ENCODE measurements at places on chromosomes 6 and 20.

DNA sequence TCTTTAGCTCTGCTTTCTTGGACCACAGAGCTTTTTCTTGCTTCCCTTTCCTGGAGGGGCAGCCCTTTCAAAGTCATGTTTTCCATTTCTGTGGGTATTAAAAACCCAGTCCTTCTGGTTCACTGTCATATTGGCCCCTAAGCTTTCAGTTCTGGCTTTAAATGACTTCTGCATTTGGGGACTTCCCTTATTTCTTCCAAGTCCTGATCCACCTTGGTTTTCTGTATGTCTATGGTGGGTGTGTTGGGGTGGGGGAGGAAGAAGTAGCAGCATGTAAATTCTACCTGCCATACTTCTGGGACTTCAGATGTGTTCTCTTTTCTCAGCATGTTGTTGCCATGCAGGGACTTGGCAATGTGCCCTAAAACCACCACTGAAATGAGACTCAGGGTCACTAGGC lies 77.1 kb upstream of the EMILIN3 start:
- no peak for DNase-seq

DNA sequence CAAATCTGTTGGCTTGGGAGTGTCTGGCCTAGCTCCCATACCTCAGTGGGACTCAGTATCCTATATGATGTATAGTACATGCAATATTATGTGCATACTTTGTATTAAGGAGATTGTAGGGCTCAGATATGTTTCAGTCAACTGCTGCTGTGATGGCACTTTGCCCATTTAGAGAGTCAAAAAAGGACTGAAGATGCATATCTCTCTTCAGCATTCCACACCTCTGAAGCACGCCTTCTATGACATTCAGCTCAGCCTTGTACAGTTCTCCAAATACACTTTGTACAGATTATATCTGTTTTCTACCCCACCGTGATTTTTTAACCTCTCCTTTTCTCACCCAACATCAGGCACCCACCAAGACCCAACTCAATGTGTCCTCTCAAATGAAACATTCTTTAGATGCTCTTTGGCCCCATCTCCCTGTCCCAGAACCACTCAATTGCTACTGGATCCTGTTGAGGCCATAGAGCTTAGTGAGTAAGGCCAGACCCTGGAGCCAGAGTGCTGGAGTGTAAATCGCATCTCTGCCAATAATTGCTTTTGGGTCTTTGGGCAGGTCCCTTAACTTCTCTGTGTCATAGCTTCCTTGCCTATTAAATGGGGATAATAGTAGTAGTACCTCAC lies 15.6 kb downstream of the ENPP1 start:
- DNase-seq: no peak

DNA sequence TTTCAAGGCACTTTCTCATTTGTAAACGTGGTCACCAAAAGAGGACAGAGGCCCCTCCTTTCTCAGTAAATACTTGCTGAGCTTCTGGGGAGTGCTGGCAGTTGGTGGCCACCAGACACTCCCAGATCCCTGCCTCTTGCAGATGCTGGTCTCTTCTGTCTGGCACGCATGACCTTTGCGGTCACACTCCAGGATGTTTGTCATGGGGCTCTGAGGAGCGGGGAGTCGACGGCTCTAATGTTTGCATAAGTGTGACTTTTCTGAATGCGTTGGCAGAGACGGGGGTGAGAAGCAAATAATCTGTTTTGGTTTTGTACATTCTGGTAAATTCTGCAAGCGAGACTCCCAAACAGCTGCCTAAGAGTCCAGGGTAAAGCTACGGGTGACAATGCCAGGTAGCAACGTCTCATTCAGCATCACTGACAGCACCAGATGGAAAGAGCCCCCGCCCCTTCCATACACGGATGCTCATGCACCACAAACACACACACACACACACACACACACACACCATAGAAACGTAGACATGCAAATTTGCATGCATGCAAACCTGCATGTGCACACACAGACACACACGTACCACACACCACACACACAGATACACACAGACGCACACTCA lies 101.1 kb downstream of the YTHDF1 start:
- no peak for DNase-seq

- DNase-seq: no peak
These were observed 1202.6 kb downstream of the EPHA7 start for GRCh38 chr6:92216717-92217116.

DNA sequence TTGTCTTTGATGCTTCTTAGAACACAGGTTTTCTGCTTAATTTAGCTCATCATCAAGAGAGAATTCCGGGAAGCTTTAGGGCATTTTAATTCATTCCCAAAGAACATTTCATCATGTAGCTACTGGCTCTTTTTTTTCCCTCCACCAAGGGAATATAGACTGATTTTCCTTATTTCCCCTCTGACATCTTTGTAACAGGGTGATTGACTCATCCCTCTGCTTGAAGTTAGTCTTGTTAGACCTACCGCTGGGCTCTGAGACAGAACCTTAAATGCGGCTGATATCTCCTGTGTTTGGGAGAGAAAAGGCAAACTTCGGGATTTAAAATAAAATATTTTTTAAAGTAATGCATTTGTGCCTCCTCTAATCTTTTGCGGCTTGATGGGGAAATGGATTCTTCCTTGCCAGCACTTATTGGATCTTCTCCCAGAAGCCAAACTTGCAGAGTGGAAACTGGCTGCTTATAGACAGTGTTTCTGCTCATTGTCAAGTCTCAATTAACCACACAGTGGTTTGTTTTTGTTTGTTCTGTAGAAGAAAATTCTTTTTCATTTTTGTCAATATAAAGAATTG lies 272.7 kb upstream of the PLCB4 start:
- DNase-seq: no peak

DNA sequence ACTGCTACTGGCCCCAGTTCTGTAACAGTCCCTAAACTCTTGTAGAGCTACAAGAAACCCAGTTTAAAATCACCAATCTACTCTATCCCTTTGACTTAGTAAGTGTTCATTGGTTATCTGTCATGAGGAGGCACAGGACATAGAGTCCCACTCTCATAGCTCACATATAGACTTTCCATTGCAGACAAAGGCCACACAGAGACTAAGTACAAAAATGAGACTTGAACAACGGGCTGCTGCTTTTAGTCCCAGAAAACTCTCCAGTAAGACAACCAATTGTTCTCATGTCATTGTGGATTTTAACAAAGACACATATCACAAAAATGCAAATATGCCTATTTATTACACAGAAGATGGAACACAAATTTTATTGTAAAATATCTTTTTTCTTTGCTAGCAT lies 197.4 kb downstream of the PTPRK start:
- no peak for DNase-seq

- no peak for DNase-seq
These were observed 4.1 kb downstream of the TPBG start for GRCh38 chr6:82367704-82368103.

GRCh38 chr6:151757506-151757955 lies 50.0 kb upstream of the ESR1 start:
- DNase-seq: no peak

- no peak for DNase-seq
These were observed 109.1 kb upstream of the MLIP start for GRCh38 chr6:54002116-54002515.

- DNase-seq: no peak
These were observed 86.3 kb downstream of the SOX4 start for GRCh38 chr6:21679761-21680265.

DNA sequence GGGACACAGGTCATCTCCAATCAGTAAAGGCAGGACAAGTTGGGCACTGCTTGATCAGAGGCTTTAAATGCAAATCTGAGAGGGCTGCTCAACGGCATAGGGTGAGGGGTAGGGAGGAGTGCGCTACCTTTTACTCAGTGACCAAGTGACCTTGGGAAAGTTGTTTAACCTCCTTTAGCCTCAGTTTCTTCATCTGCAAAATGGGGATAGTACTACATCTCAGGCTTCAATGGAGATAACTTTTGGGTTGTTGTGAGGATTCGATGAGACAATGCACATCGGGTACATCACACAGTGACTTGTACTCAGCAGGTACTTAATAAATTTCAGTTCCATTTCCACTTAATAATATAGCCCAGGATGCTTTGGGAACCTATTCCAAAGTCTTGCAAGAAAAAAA lies 22.6 kb downstream of the MDGA1 start:
- no peak for DNase-seq

DNA sequence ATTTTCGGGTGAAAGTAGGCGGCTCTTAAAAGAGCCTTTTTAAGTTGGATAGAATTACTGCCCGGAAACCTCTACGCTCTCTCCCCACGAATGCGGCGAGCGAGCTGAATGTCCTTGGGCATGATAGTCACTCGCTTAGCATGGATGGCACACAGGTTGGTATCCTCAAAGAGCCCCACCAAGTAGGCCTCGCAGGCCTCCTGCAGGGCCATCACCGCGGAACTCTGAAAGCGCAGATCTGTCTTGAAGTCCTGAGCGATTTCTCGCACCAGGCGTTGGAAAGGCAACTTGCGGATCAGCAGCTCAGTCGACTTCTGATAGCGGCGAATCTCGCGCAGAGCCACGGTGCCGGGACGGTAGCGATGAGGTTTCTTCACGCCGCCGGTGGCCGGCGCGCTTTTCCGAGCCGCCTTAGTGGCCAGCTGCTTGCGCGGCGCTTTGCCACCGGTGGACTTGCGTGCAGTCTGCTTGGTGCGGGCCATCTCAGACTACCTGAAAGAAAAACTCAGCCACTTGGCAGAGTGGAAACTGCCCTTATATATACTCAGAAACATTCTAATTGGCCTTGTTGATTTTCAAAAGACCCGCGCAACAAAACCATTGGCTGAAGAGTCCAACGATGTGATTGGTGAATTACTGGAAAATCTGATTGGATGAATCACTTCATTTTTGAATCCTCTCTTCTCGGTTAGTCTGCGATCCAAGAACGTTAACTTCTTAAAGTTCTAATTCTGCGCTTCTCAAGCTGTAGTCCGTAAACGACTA lies 93.9 kb upstream of the BTN3A2 start:
- peak; percentile 87 for DNase-seq

GRCh38 chr6:161168281-161168891 lies 105.5 kb downstream of the AGPAT4 start:
- DNase-seq: no peak

GRCh38 chr6:41942067-41942851 lies 651 bp upstream of the CCND3 start:
- DNase-seq: peak; percentile 50

GRCh38 chr20:58992911-58993310 lies 11.9 kb downstream of the NELFCD start:
- DNase-seq: no peak

GRCh38 chr20:906703-907270 lies 9.3 kb downstream of the ANGPT4 start:
- DNase-seq: no peak

DNA sequence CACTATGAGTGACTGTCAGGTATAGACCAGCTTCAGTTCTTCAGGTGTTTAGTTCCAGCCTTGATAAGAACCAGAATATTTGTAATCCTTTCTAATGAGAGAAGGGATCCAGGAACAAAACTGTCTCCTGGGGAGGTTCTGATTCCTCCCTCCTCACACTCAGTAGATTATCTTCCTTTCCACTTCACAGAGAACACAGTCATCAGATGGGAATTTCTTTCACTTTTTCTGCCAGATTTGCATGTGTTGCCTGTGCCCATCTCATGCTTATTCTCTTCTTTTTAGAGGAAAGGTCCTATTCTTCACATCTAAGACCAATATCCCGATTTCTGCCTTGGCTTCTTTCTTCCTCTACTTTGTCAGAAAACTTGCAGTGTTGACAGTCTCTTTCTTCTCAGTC lies 50.8 kb downstream of the CD109 start:
- no peak for DNase-seq

GRCh38 chr6:79776076-79776475 lies 144.9 kb downstream of the SH3BGRL2 start:
- no peak for DNase-seq

DNA sequence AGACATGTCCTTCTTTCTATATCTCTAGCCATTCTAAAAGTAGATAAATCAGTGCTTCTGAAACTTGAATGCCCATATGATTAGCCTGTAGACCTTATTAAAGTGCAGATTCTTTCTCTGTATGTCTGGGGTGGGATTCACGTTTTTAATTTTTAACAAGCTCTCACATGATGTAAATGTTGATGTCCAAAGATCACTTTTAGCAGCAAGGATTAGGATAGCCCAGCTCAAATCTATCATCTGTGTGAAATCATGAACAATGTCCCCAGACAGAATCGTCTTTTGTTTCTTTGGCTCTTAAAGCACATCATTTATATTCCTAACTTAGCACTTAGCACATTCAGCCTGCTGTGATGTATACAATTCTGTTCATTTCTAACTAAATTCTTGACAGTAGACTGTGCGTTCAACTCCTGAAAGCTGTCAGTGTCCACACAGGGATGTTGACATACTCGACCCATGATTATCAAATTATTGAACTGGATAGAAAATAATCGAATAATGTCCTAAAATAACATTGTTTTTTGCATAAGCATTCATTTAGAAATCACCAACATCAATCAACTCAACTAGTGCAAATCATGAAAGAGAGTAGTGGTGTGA lies 102.1 kb upstream of the MLIP start:
- DNase-seq: no peak

GRCh38 chr20:43767686-43768474 lies 41.1 kb upstream of the GTSF1L start:
- no peak for DNase-seq

DNA sequence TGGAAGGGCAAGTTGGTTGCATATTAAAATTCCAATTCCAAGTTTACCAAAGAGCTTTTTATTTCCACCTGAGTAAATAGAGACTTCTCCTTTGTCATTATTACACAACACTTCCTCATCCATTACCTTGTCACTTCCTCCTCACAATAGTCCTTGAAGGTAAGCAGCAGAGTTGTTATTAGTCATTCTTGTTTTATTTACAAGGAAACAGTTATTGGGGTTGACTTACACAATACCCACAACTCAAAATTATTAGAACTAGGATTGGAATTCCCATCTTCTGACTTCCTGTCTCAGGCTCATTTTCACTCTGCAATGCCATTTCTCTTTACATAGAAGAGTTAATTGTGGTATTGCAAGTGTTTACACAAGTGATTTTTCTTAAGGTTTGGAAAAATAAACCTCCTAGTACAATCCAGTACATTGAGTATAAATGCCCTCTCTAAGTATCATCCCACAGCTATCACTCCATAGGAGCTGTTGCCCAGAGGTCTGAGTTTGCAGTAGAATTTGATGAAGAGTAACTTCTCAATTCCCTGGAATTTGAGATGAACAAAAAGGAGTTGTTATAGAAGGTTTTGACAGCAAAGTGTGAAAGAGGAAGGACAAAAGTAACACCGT lies 28.9 kb upstream of the MTRF1L start:
- no peak for DNase-seq
